T-cell (primary cell): ENCODE measurements at places on chromosomes 12 and 14.

- no peak for DNase-seq
Measured at GRCh38 chr12:102927220-102927619, 10.2 kb upstream of the PAH start.

GRCh38 chr12:129496226-129496625 is 407.6 kb downstream of the TMEM132D start:
- no peak for DNase-seq

- no peak for DNase-seq
Measured at GRCh38 chr12:122920687-122921086, 24.8 kb upstream of the VPS37B start.

DNA sequence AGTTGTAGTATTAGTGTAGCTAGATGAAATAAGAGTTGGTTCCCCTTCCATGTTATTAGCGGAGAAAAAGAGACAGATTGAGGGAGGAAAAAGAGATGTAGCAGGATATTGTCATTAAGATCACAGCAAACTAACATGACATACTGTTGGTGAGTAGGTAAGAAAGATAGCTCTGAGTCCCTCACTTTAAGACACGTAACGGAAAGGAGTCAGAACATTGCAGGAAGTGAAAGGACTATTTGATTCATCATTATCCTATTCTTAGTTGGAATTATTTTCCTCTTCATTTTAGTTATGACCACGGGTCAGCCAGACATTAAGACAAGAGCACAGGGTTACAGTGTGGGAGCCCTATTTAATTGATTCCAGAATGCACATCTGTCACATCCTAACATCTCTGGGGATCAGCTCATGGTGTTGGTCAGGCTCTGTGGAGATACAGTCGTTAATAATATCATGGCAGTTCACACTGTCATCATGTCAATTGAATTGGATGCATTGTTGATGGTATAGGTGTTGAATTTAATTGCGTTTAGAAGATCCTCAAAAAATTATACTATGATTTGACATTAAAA is 55.0 kb downstream of the TMX1 start:
- DNase-seq, result no peak

DNA sequence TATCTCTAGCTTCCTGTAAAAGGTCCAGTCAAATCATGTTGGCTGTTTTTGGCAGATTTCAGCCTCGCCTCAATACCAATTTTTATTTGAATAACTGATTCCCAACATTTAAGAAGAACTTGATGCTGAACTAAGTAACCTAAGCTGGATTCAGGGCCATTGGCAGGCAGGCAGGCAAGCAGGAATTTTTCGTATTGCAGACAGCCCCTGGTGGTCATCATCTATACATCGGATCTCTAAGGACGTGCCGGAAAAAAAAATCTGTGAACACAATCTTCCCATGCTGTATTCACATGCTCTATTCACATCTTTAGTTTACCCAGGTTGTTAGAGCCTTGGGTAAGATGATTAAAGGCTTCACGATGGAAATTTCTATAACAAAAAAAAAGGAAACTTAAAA is 7.0 kb downstream of the VCPKMT start:
- no peak for DNase-seq

DNA sequence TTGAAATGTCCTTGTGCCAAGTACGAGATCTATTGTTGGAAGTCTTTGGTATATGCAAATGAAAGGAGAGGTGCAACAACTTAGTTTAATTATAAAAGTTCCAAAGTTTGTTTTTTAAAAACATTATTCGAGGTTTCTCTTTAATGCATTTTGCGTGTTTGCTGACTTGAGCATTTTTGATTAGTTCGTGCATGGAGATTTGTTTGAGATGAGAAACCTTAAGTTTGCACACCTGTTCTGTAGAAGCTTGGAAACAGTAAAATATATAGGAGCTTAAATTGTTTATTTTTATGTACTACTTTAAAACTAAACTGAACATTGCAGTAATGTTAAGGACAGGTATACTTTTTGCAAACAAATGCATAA is 2.3 kb downstream of the HSPA2 start:
- DNase-seq, result no peak

- DNase-seq, result no peak
Measured at GRCh38 chr14:98782062-98782461, 489.9 kb downstream of the BCL11B start.
